Memory B cell (primary cell): ENCODE measurements at places on chromosomes 2 and 18.

GRCh38 chr18:11963991-11964484 is 17.3 kb upstream of the IMPA2 start:
- DNase-seq = no peak

GRCh38 chr2:36831185-36831584 is 134.7 kb downstream of the VIT start:
- no peak for DNase-seq

DNA sequence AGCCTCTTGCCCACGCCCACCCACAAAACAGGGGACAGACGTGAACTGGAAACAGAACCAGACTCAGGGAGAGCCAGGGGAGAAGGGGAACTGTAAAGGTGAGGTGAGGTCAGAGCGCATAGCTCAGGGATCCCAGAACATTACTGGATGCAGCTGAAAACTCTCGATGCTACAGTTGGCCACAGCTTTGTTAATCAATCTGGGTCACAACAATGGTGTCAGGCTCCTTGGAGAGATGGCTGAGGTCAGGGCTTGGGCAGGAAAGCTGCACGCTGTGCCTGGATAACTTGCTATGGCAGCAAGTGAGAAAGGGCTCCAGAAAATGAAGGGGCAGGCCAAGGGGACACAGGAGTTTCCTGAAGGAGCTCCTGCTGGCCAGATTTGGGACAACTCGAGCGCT is 263.3 kb downstream of the TFCP2L1 start:
- no peak for DNase-seq

- no peak for DNase-seq
Measured at GRCh38 chr2:104444392-104444791, 409.5 kb upstream of the POU3F3 start.

- no peak for DNase-seq
Measured at GRCh38 chr2:133342286-133343017, 225.8 kb downstream of the NCKAP5 start.

DNA sequence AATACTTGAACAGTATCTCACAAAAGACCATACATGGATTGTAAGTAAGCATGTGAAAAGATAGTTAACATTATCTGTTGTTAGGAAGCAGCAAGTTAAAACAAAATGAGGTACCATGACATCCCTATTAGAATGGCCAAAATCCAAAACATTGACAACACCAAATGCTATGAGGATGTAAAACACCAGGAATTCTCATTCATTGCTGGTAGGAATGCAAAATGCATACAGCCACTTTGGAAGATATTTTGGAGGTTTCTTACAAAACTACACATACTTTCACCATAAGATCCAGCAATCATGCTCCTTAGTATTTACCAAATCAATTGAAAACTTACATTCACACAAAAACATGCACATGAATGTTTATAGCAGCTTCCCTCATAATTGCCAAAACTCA is 30.9 kb upstream of the ICOS start:
- DNase-seq = no peak

DNA sequence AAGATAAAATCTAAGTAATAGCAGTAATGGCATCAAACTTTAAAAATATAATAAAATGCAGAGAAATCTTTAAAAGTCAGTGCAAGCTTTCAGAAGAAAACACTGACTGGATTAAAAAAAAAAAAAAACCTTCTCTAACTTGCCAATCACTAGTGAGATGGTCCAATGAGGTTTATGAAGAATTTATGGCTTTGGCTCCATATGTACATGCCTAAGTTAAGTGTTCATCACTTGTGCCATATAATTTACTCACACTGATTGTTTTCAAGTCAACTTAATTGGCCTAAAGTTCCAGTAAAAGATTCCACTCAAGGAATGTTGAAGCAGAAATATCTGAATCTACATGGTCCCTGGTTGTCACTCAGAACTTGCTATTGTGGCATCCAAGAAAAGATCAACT is 40.7 kb upstream of the RAB27B start:
- DNase-seq = no peak

- DNase-seq = no peak
Measured at GRCh38 chr18:58592223-58593214, 36.4 kb downstream of the ALPK2 start.

DNA sequence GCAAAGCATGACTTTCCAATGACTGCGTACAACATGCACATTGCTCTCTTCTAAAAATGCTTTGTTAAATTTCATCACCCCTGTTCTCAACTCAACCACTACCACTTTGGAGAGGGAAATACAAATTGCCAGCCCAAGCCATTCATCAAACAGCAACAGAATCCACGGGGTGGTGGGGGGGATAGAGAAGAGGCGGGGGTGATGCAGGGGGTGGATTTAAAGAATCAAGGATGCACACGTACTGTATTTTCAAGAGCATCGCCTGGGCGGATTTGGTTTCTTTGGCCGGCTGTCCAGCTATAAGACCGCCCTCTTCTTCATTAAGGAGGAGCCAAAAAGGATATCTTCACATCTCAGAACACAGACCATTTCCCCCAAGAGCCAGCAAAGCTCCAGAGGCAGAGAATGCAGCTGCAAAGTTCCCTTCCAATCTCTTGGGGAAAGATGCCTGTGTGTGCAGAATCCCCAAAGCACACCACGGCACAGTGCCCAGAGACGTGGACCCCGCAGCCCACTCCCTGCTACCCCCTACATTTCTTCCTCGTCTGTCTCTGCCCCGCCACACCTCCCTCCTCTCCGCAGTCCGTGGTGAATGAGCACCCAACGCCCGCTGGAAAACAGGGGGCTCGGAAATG is 977 bp downstream of the SLC8A1 start:
- DNase-seq = no peak

- no peak for DNase-seq
Measured at GRCh38 chr2:74828543-74828942, 5.4 kb upstream of the HK2 start.

GRCh38 chr2:227401550-227401949 is 13.8 kb upstream of the SCYGR1 start:
- no peak for DNase-seq

- no peak for DNase-seq
Measured at GRCh38 chr2:191302459-191303139, 57.4 kb downstream of the MYO1B start.

GRCh38 chr18:45801416-45802004 is 24.0 kb upstream of the SIGLEC15 start:
- no peak for DNase-seq

DNA sequence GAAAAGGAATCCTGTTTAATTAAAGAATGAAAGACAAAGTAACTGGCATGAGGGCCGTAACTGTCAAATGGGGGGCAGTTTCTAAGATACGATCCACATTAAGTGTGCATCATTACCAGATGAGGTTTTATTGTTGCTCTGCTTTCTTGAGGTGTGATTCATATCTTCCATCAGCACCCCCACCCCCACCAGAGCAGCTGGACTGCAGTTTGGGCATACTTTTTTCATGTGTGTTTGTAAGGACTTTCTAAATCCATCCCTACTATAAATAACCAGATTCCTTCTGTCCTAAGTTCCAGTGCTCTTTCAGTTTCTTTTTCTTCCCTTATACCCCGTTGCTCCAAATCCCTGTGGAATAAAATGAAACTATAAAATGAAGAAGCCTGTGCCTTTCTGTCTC is 142.1 kb downstream of the CDCA7 start:
- DNase-seq = no peak

GRCh38 chr2:236353594-236353942 is 89.4 kb upstream of the ASB18 start:
- DNase-seq = no peak

DNA sequence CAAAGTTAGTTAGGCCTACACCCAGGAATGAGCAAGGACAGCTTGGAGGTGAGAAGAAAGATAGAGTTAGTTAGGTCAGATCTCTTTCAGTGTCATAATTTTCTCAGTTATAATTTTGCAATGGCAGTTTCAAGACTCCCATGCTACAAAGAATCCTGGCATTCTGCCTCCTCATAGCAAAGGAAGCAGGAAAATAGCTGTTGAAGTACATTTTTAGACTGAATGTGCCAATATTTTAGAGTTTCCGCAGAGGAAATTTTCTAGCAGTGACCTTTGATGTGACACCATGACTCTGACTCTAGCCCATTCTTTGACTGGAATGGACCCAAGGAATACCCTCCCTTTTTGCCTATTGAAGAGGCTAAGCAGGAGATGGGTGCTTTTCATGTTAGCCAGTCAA is 371.7 kb downstream of the PIK3C3 start:
- DNase-seq = no peak

DNA sequence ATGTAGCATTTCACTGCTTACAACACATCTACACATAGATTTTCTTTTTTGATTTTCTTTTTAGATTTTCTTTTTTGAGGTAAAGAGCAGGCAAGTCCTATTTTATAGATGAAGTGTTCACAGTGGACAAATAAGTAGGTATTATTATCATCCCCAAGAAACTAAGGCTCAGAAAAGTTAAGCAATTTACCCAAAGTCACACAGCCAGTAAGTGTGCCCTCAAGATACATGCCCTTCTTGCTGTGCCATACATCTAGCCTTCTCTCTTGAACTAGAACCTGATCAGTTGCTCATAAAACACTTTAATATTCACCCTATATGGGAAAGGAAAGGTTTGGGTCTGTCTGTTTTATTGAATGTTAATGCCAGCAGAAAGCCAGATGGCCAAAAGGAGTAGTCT is 50.3 kb downstream of the DAPL1 start:
- DNase-seq = no peak

DNA sequence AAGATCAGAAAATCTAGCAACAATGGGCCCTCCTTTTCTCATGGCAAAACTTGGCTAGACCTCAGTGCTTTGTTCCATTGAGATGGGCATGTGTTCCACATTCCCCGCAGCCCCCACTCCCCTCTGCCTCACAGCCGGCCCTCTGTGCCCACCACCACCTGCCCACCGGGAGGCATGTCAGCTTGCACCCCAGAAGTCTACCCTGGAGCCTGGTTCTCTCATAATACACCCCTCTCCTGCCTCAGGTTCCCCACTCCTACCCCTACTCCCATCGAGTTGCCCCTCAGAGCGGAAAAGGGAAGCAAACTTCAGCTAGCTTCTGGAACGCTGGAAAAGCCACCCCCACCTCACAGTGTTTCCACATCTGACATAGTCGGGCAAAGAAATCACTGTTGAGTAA is 219.0 kb downstream of the ANAPC1 start:
- DNase-seq = no peak

DNA sequence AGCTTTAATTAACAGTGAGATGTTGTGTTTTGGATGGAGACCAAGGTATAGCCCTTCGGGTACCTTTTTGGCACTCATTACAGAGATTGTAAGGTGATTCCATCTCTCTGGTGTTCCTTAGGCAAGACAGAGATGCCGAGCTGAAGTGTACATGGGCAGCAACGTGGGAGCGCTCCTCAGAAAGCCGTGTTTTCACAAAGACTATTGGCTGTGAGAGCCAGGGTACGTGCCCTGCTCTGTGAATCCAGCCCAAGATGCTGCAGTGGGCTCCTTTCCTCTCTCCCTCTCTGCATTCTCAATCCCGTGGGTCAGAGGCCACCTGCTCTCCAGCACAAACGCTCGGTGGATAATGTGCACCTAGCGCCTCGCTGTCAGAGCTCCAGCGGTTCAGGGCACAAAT is 203.0 kb upstream of the EPHA4 start:
- DNase-seq = no peak

DNA sequence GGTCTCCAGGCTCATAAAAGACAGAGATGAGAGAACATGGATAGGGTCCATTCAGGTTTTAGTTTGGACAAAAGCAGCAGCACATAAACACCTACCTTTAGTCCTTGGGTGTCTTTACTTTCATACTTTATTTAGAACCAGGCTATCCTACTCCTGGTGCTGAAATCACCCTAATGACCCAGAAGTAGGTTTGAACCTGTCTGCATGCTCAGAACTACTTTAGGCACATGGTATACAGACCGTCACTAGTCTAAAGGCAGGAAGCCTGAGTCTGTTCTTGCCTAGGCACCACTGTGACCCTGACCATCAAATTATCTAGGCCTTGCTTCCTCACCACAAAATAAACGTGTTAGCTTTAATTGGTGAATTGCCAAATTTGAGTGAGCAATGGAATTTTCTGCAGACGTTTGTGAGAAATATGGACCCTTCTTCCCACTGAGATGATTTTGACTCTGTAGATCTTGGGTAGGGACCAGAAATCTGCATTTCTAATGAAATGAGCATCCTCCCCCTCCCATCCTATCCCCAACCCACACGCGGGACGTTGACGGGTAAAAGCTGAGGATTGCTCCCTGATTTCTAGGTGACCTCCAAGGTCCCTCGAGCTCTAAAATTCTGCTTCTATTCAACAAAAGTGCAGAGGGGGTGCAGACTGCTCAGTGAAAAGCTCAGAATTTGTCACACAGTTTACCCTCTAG is 75.1 kb downstream of the PLEKHM3 start:
- no peak for DNase-seq
